SHP77 treated with DMSO at 0.1 percent for 48 hours (cell line): ENCODE measurements at places on chromosomes 3 and 15.

DNA sequence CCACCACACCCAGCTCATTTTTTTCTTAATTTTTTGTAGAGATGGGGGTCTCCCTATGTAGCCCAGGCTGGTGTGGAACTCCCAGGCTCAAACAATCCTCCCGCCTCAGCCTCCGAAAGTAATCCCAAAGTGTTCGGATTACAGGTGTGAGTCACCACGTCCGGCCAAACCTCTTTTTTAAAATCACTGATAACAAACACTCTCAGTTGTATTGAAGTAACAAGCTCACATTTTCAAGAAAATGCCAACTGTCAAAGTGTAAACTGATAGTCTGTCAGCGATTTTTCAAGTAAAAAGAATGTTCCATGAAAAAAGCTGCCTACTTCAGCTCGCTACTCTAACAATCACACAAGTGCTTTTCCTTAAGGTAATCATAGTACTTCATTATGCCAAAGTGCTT lies 33.4 kb downstream of the UBXN7 start:
- no peak for DNase-seq

- DNase-seq, result no peak
Observed at GRCh38 chr15:40323953-40324937, 753 bp downstream of the INAFM2 start.

- DNase-seq, result no peak
Observed at GRCh38 chr3:138154534-138154933, 20.2 kb downstream of the DBR1 start.

- DNase-seq, result no peak
Observed at GRCh38 chr3:161049683-161050248, 55.4 kb downstream of the B3GALNT1 start.

DNA sequence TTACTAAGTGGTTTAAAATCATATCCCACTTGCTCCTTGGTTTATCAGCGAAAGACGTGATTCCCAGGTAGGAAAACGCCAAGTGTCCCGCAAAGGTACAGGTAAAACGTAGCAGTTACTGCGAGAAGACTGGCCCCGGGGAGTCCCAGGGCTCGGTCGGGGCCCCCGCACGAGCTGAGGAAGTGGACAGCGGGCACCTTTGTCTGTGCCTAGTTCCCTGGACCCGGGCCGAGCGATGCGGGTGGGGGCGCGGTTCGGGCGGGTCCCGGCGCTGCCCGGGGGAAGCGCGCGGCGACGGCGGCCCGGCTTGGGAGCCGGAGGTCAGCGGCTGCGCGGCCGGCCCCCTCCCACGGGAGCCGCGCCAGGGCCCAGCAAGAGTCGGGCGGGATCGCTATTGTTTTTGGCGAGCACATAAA lies 864 bp upstream of the NEO1 start:
- DNase-seq, result no peak

- DNase-seq, result no peak
Observed at GRCh38 chr3:64084640-64085039, 61.3 kb upstream of the PSMD6 start.
